Kidney (tissue), 22 donors: ENCODE measurements at places on chromosomes 7 and 10. TPM values are rescaled to one million over a fixed set of nuclear protein-coding genes. Genes with fewer than 3 reads are reported as not detected.
A peak's percentile ranks its signal among the peaks of the same experiment; 100 is the strongest.

GRCh38 chr7:3446786-3447185 lies 145.7 kb downstream of the SDK1 start:
- DNase-seq: no peak
- no peaks in the 10 kb centered on the region for H3K36me3 ChIP-seq
- H3K27ac ChIP-seq: no peak overlapping the region
- H3K27me3 ChIP-seq: no peaks in the 10 kb centered on the region
- H3K4me3 ChIP-seq: no peak overlapping the region
- H3K4me1 ChIP-seq: no peaks in the 10 kb centered on the region

- peaks cover 16% of the 10 kb centered on the region for H3K4me1 ChIP-seq
- no peaks in the 10 kb centered on the region for H3K27me3 ChIP-seq
- H3K27ac ChIP-seq: no peak overlapping the region
- DNase-seq: no peak
- no peak overlapping the region for H3K4me3 ChIP-seq
Observed at GRCh38 chr10:73865107-73865458, 9.3 kb downstream of the CAMK2G start.

GRCh38 chr10:17200912-17201793 lies at the start of gene TRDMT1:
TRDMT1 (minus strand) TSS chr10:17201672; CDS start chr10:17201634, 38 bp downstream.
- DNase-seq: peak; percentile 96
- H3K27ac ChIP-seq: peak within 1 kb of the TSS; percentile 94
- no peaks in the 10 kb centered on the region for H3K36me3 ChIP-seq

GRCh38 chr10:127059314-127059713 lies 137.1 kb downstream of the INSYN2A start:
- peaks cover 11% of the 10 kb centered on the region for H3K36me3 ChIP-seq
- no peak for DNase-seq
- H3K27ac ChIP-seq: no peak overlapping the region
- H3K4me1 ChIP-seq: no peaks in the 10 kb centered on the region

- H3K4me1 ChIP-seq: no peaks in the 10 kb centered on the region
- no peak overlapping the region for H3K27ac ChIP-seq
- peaks cover 14% of the 10 kb centered on the region for H3K36me3 ChIP-seq
- H3K27me3 ChIP-seq: no peaks in the 10 kb centered on the region
Observed at GRCh38 chr7:99390941-99391602, 16.5 kb downstream of the ARPC1B start.

DNA sequence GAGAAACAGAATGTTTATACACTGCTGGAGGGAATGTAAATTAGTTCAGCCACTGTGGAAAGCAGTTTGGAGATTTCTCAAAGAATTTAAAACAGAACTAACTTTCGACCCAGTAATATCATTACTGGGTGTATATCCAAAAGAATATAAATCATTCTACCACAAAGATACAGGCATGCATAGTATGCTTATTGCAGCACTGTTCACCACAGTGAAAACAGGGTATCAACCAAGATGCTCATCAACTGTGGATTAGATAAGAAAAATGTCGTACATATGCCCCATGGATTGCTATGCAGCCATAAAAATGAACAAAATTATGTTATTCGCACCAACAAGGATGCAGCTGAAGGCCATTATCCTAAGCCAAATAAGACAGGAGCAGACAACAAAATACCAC lies 343.1 kb upstream of the KCND2 start:
- no peak for DNase-seq
- no peaks in the 10 kb centered on the region for H3K4me1 ChIP-seq
- no peaks in the 10 kb centered on the region for H3K27me3 ChIP-seq
- no peak overlapping the region for H3K27ac ChIP-seq
- no peak overlapping the region for H3K4me3 ChIP-seq

GRCh38 chr10:52346394-52347326 lies 32.6 kb downstream of the DKK1 start:
- DNase-seq: no peak
- H3K36me3 ChIP-seq: no peaks in the 10 kb centered on the region

DNA sequence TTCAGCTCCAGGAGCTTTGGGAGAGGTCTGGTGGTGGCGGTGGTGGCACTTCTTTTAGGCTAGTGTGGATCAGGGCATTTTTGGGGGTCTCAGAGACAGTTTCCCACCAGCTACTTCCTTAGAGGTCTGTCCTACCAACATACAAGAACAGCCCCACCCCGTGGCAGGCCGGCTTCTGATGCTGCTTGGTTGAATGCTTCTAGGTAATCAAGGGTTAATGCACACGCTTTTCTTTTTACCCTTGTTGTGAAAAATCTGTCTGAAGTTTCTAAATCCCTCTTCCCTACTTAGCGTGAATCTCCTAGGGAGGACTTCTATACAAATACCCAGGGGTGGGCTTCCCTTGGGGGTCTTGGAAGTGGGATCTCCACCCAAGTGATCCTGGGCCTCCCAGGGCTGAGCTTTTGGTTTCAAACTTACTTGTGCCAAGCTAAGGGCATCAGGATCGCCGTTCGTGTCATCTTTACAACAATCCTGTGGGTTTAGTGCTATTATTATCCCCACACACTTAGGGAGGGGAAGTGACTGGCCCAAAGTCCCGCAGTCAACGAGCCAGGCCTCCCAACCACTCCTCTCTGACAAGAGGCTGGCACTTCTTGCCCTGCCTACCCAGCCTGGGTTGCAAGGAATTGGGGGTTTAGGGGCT lies 1.7 kb downstream of the SH2B2 start:
- H3K4me1 ChIP-seq: peaks cover 8% of the 10 kb centered on the region
- DNase-seq: no peak
- H3K27ac ChIP-seq: no peak overlapping the region
- no peaks in the 10 kb centered on the region for H3K36me3 ChIP-seq

- H3K4me1 ChIP-seq: no peaks in the 10 kb centered on the region
- H3K36me3 ChIP-seq: no peaks in the 10 kb centered on the region
- H3K4me3 ChIP-seq: no peak overlapping the region
- no peak overlapping the region for H3K27ac ChIP-seq
Observed at GRCh38 chr10:26950934-26951333, 90.2 kb upstream of the ABI1 start.

- DNase-seq: no peak
- H3K27me3 ChIP-seq: no peaks in the 10 kb centered on the region
- H3K4me1 ChIP-seq: peaks cover 3% of the 10 kb centered on the region
- H3K4me3 ChIP-seq: no peak overlapping the region
Observed at GRCh38 chr7:30349170-30349569, 64.8 kb downstream of the ZNRF2 start.

DNA sequence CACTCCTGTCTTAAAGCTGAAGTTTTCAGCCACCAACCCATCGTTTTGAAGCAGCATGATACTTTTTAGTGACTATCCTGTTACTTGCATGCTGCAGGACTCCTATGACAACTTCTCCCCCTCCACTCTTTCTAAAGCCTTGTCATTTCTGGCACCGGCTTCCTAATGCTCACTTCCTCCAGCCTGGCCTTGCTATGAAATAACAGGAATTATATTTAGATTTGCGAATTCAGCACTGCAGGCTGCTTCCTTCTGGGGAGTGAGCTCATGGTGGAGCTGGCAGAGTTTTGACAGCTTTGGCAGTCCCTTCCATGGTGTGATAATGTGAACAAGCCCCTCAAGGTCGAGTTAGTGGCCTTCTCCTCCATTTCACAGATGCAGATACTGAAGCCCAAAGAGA lies 13.4 kb downstream of the BLNK start:
- H3K36me3 ChIP-seq: no peaks in the 10 kb centered on the region
- DNase-seq: no peak
- no peaks in the 10 kb centered on the region for H3K4me1 ChIP-seq
- H3K4me3 ChIP-seq: no peak overlapping the region

GRCh38 chr10:127762925-127763324 lies 25.9 kb downstream of the FOXI2 start:
- no peaks in the 10 kb centered on the region for H3K36me3 ChIP-seq
- DNase-seq: no peak
- H3K27ac ChIP-seq: no peak overlapping the region
- H3K4me1 ChIP-seq: no peaks in the 10 kb centered on the region
- H3K4me3 ChIP-seq: no peak overlapping the region

DNA sequence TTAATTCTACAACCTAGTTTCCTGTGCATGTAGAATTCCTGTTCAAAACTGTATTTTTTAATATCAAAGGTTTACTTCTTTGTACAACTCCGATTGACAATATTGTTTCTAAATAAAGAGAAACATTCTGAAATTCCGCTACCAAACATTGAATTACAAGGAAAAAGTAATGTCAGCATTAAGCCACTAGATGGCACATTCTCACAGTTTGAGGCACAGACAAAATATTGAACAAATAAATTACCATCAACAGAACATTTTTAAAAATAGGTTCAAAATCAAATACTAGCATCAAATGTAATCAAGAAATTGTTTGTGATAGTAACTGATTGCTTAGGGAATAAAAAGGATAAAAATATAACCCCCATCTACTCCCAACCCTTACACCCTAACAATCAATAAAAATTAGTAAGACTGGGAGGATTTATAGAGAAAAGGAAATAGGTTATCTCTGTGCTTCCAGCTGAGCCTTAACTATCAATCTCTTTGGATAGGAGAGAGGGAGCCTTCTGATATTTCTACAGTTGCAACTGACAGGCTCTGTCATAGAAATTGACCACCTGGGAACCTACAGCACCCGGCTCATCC lies 86.6 kb upstream of the C7orf33 start:
- no peak overlapping the region for H3K27ac ChIP-seq
- no peaks in the 10 kb centered on the region for H3K4me1 ChIP-seq
- H3K36me3 ChIP-seq: no peaks in the 10 kb centered on the region
- no peaks in the 10 kb centered on the region for H3K27me3 ChIP-seq

DNA sequence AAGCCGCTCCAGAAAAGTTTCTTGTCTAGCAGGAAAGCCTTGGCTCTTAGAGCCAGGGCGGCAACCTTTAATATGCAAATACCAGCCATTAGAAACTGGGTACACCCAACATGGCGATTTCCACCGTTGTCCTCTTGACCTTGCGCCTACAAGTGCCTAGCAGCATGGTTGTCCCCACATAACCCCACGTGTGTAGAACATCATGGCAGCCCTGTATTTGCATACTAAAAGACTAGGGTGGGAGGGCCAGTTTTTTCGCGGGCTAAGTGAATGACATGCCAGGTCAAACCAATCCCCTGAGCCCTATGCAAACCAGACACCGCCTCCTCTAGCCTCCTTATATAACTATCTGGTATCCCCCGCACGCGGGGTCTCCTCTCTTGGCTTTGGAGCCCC lies 58.4 kb upstream of the FZD8 start:
- H3K4me1 ChIP-seq: peaks cover 2% of the 10 kb centered on the region
- H3K27me3 ChIP-seq: no peaks in the 10 kb centered on the region
- H3K27ac ChIP-seq: no peak overlapping the region
- no peaks in the 10 kb centered on the region for H3K36me3 ChIP-seq
- no peak for DNase-seq

DNA sequence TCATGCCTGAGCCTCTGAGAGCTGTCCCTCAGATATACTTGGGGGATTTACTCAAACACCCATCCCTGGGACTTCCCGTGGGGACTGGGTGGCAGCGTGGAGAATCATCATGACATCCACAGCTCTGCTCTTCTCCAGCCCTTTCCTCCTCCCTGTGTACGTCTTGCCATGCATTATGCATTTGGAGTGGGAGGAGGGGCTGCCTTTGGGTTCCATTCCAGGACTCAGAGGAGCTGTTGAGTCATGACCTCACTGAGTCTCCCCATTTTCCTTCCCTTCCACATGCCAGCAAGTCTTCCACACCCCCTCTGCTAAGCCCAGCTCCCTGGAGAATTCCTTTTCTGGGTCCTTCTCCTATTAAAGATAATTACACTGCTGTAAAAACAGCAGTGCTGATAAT lies 480.7 kb downstream of the SORCS3 start:
- H3K36me3 ChIP-seq: no peaks in the 10 kb centered on the region
- no peak for DNase-seq
- H3K27ac ChIP-seq: no peak overlapping the region

DNA sequence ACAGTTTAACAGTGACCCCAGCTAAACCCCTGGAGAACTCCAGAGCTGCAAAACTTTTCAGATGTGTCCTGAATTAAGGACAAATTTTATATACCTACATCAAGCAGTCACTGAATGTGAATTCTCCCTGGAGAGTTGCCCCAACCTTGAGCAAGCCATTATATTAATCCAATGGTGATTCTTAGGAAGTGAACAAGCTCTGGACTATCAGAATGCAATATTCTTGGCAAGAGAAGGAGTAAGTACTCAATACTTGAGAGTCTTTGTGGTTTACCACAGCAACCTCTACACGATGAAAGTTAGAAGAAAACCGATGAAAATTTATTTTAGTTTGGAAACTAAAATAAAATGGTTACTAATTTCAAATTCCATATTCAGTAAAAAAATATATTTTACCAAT lies 19.3 kb upstream of the ZNF365 start:
- no peak for DNase-seq
- no peaks in the 10 kb centered on the region for H3K4me1 ChIP-seq
- no peak overlapping the region for H3K27ac ChIP-seq
- H3K4me3 ChIP-seq: no peak overlapping the region

DNA sequence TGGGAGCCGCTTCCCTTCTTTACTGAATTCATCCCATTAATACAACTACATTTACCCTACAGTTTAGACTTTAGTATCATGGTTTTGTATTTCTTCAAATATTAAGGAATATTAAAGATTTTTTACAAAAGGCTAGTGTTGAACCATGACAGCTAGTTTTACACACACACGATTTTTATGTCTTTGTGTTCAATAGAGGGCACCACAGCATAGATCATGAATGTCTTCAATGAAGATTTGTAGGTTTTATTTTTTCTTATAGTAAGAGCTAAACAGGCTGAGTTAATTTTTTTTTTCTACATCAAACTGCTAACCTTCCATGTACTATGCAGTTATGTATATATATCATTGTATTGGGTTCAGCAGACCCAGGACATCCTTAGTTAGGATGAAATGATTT lies 76.9 kb downstream of the SNX10 start:
- peak; percentile 33 for DNase-seq
- no peak overlapping the region for H3K27ac ChIP-seq
- H3K27me3 ChIP-seq: peaks cover 1% of the 10 kb centered on the region
- peaks cover 7% of the 10 kb centered on the region for H3K36me3 ChIP-seq
- no peak overlapping the region for H3K4me3 ChIP-seq

DNA sequence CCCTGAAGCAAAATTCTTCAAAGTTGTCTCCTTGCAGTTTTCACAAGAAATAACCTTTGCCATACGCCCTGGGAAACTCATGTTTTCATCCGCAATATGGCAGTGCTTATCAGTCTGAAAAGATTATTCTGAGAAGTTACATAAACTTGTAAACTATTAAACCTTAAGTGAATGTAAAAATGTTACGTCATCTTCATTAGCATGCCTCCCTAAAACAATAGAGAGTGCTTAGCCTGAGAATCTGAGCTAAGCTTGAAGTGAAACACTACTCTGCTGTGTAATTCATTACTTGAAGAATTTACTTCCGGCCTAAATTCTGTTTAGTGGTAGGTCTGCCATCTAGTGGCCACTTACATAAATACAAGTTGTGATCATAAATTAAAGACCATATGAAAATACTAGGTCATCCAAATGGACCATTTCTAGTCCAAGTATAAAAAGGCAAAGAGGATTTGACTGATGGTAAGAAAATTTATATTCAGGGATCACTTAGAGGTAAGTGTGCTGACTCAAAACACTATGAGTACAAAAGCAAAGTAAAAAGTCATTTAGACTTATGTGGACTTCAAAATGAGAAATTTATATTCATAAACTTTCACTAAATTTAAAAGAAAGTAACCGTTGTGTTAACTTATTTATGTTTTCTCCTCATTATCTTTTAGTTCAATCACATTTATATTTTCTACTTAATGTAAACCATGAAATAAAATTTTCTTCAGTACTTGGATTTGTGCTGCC lies 745.1 kb upstream of the LRRTM3 start:
- peak; percentile 82 for DNase-seq
- no peak overlapping the region for H3K4me3 ChIP-seq
- H3K36me3 ChIP-seq: no peaks in the 10 kb centered on the region
- no peaks in the 10 kb centered on the region for H3K27me3 ChIP-seq
- no peaks in the 10 kb centered on the region for H3K4me1 ChIP-seq

Gene OR13A1
- total RNA-seq: not detected

Gene HOXA10
- 16.3 TPM for total RNA-seq

Gene WDR91
- total RNA-seq: 73.9 TPM

Gene EVX1
- not detected for total RNA-seq

Gene IFIT3
- 20.1 TPM for total RNA-seq

Gene OR2A7
- 12.3 TPM for total RNA-seq

Gene TAS2R41
- not detected for total RNA-seq

Gene PRKCQ
- 17.5 TPM for total RNA-seq

Gene UNC5B
- total RNA-seq: 22.6 TPM
